ENCODE measurements at places on chromosomes 16 and 17.

DNA sequence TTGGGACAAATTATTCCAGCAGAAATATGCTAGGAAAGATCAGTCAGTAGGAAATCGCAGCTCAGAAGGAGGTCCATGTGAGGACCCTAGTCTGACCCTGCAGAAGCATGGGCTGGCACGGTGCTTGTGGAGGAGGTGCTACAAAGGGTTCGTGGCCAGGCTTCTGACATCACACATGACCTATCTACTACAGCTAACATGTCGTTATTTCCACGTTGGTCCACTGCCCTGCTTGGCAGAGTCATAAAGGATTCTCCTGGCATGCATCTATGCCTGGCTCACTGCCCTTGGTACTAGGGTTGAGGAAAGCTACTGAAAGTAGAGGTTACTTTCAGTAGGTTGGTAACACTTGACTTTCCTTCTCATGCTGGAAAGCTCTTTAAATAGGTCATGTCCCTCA is 118.1 kb upstream of the SHISA6 start:
- DNase-seq: no peak

DNA sequence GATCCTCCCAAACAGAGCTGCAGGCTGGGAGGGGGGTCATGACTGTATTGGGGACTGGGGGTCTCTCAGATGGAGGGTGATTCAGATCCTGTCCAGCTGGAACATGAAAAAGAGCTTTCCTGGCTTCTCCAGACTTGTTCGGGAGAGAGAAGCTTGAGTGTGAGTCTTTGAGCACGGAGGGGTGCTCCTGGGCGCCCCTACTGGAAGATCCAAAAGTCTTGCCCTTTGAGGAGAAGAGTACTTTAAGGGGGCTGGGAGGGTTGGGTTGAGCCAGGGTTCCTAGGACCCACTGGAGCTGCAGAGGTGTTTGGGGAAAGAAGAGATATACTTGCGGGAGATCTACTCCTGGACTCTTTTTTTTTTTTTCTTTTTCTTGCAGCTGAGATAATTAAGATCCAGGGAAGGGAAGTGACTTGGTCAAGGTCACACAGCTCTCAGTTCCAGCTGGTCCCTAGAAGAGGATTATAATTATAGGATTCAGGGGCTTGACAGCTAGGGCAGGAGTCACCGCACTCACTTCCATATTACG is 8.4 kb downstream of the RARA start:
- no peak for DNase-seq

DNA sequence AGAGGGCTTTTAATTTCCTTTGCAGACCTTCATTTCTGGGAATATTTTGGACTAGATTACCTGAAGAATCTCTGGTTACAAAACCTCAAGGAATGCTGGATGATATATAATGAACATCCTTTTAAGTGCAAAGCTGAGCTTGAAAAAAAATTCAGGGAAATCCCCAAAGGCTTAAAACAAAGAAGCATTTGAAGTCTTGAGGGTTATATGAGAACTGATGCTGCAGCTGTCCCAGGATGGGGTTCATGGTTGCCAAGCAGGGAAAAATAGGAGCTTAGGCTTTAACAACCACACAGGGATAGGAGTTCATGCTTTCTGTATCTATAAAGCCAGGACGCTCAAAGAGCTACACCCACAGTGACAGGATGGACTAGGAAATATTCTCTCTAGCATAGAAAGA is 150.4 kb upstream of the IRX5 start:
- no peak for DNase-seq

DNA sequence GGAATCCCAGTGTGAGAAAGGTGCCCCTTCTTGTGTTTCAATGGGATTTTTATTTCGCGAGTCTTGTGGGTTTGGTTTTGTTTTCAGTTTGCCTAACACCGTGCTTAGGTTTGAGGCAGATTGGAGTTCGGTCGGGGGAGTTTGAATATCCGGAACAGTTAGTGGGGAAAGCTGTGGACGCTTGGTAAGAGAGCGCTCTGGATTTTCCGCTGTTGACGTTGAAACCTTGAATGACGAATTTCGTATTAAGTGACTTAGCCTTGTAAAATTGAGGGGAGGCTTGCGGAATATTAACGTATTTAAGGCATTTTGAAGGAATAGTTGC is 567 bp downstream of the UBB start:
- no peak for DNase-seq

DNA sequence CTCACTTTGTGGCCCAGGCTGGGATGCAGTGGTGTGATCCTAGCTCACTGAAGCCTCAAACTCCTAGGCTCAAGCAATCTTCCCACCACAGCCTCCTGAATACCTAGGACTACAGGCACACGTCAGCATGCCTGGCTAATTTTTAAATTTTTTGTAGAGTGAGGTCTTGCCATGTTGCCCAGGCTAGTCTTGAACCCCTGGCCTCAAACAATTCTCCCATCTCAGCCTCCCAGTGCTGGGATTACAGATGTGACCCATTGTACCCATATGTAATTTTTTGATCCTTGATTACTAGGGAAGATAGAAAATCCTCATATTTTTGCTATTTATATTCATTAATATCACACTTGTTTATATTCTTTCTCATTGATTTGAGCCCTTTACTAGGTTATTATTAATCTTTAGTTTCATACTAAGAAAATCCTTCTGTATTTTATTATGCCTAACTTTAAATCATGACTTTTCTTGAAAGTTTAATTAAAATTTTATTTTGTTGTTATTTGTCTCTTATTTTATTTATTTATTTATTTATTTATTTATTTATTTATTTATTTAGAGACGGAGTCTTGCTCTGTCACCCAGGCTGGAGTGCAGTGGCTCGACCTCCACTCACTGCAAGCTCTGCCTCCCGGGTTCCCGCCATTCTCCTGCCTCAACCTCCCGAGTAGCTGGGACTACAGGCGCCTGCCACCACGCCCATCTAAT is 75.4 kb downstream of the BCAS3 start:
- DNase-seq: no peak

DNA sequence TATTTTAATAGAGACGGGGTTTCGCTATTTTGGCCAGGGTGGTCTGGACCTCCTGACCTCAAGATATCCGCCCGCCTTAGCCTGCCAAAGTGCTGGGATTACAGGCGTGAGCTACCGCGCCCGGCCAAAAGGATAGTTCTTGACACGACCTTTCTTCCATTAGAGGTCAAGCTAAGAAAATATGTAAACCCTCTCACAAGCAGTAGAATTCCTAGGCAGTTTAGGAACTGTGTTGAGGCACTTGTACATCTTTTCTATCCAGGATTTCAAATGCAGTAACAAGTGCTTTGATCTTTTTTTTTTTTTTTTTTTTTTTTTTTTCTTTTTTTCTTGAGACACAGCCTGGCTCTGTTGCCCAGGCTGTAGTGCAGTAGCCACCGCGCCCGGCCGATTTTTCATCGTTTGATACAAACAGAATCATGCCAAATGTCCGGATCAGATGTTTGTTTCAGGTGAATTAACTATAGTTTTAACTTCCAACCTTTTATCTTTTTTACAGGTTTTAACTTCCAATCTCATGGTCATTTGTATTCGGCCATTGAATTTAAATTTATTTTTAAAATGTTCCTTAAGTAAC is 1.5 kb upstream of the ARL6IP1 start:
- no peak for DNase-seq

GRCh38 chr17:73165616-73166404 is 1.0 kb downstream of the SSTR2 start:
- DNase-seq: no peak

- DNase-seq: no peak
Observed at GRCh38 chr16:64017796-64018195, 1104.1 kb downstream of the CDH11 start.

GRCh38 chr16:4373356-4373908 is 1.8 kb downstream of the VASN start:
- DNase-seq: no peak

DNA sequence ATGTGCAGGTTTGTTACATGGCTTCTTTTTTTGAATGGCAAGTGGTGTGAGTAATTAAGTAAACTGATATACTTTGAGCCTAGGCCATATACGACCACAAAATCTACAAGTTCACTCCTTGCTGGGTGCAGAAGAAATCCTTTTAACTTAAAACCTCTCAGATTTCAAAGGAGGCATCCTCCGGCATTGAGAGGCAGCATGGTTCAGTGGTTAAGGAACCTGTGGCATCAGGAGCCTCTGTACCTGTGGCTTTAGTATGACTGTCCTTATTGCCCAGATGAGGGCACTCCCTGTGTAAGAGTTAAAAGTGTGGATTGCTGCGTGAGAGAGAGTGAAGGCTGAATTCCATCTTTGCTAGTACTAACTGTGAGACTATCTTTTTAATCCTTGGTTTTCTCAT is 3.3 kb downstream of the NLRP1 start:
- no peak for DNase-seq

GRCh38 chr16:54318941-54319340 is 32.4 kb upstream of the IRX3 start:
- DNase-seq: no peak

DNA sequence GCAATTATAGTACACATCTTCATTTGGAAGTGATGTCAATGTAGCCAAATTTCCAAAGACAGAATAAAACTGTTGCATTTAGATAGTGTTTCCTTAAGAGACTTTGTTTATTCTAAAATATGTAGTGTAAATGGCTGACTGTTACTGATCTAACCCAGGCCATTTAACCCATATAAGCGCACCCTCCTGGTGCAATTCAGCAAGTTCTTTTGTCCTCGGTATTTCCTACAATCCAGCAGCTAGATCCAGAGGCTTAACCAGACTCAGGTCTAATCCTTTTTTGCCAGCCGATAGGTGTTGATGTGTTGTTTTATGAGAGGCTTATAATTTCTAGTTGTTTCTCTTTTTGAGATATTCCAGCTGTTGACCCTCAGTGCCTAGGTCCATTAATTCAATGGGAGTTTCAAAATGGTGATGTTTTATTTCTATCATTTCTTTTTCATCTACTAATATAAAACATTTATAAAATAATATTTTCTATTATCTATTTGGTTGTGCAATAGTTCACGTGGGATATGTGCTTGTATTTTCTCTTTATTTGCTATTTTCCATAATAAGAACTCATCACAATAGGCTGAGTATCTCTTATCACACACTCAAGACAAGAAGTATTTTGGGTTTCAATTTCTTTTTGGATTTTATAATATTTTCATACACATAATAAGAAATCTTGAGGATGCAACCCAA is 14.5 kb downstream of the ABCA9 start:
- DNase-seq: no peak

GRCh38 chr17:44752953-44753861 is 5.6 kb upstream of the ADAM11 start:
- DNase-seq: no peak

Measured in activated T-helper 1 cell treated with Interleukin-2 at 50 U/mL for 16 hours (primary cell).